Skin of body (tissue), 3 donors: ENCODE measurements at places on chromosomes 12 and 14. TPM values are rescaled to one million over a fixed set of nuclear protein-coding genes. Genes with fewer than 3 reads are reported as not detected.

GRCh38 chr12:113373969-113374368 is 15.6 kb downstream of the PLBD2 start:
- no peak for DNase-seq

ABCD2 gene
- 2.2 TPM for total RNA-seq

GRCh38 chr12:107748472-107748871 is 12.5 kb downstream of the PRDM4 start:
- no peak for DNase-seq

DNA sequence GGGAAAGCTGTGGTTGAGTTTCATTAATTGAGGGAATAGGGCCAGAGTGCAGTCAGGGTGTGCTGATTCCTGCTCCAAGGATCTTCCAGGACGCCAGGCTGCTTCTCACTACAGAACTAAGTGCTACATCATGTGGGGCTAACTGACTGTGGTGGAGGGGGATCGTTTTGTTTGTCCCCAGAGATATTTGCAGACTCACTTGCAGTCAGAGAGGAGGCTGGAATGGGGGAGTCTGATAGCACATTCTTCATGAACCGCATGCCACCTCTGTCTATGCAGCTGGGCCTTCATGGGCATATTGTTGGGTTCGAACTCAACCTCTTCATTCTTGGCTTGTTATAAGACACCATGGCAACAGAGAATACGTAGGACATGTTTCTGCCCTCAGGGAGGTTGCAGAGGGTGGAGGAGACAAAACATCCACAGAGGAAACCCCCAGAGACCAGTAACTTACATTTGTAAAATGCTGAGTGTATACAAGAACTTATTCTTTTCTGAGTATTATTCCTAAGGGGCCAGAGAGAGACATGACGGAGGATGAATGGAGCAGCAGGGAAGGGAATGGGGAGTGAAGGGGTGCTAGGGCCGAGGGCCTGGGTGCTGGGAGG is 13.0 kb downstream of the KRT7 start:
- DNase-seq: no peak

GRCh38 chr12:34402899-34403705 is 380.8 kb downstream of the ALG10 start:
- no peak for DNase-seq

- DNase-seq: no peak
Measured at GRCh38 chr14:49688701-49689030, 652 bp upstream of the POLE2 start.

- DNase-seq: no peak
Measured at GRCh38 chr14:50070840-50071548, 45.4 kb downstream of the VCPKMT start.

RNASE7 gene
- total RNA-seq: 0.79 TPM
